ENCODE measurements at places on chromosomes 7 and 10.

DNA sequence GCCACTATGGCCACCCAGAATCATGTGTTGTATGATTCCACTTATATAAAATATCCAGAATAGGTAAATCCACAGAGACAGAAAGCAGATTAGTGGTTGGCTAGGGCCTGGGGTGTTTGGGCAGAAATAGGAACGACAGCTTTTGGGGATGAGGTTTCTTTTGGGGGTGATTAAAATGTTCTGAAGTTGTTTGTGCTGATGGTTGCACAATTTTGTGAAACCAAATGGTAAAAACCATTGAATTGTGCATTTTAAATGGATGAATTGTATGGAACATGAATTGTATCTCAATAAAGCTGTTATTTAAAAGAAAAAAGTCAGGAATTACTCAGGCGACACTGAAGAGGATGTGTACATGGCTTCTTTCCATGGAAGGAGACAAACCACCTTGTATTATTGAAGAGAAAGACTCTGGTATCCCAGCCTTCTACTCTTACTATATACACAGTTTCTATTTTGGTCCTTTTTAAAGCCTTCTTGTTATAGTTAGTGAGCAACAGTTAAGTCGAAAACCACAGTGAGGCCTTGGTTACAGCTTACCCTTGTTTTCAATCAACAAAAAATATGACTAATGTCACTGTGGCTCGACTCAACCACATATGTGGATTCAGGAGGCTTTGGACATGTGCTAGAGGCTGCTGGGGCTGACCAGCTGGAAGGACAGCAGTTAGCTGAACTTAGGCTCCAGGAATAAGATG, 57.1 kb upstream of the KMT2E start:
- DNase-seq: no peak

- no peak for DNase-seq
Observed at GRCh38 chr10:51699145-51699474, 285 bp downstream of the CSTF2T start.

- no peak for DNase-seq
Observed at GRCh38 chr10:104638861-104639589, 2.1 kb upstream of the SORCS3 start.

- DNase-seq: no peak
Observed at GRCh38 chr7:29518616-29519015, 45.0 kb upstream of the PRR15 start.

DNA sequence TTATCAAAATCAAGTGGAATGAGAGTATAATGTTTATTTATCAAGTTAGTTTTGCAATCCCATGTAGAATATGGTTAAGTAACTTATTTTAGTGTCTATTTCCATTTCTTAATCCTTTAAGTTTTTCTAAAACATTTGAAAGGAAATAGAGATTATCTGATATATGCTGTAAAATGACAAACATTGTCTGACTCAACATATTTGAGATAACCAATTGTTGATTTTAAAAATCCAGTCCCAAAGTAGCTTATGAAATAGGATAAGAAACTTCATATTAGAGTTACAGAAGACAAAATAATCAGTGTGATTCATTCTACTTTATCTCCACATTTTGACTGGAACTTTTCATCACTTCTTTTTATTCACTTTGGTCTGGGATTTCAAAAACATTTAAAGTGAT, 38.7 kb upstream of the CDK1 start:
- no peak for DNase-seq

- no peak for DNase-seq
Observed at GRCh38 chr7:69208848-69209247, 389.4 kb upstream of the AUTS2 start.

- DNase-seq: no peak
Observed at GRCh38 chr10:93897070-93897780, 3.4 kb downstream of the SLC35G1 start.

DNA sequence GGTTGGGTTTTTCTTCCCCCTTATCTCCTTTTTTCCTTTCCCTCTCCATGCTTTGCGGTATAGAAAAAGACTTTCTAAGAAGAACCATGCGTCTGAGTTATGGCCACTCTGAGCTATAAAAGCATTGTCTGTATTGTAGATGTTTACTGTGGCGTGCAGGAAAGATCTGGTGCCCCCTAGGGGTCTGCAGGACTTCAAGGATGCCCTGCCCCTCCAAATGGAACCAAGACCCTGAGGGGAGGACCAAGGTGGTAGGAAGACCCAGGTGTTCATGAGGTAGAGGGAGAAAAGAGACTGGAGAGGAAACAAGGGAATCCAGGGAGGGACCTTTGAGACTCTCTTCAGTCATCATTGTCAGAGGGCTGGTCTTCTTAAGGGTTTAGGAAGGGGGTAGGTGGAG, 68.8 kb downstream of the CYP26A1 start:
- DNase-seq: no peak

GRCh38 chr10:71483135-71483534, 86.4 kb downstream of the CDH23 start:
- no peak for DNase-seq

- no peak for DNase-seq
Observed at GRCh38 chr10:59950105-59950504, 43.7 kb upstream of the CCDC6 start.

GRCh38 chr7:47489624-47490023, 92.3 kb downstream of the TNS3 start:
- no peak for DNase-seq

DNA sequence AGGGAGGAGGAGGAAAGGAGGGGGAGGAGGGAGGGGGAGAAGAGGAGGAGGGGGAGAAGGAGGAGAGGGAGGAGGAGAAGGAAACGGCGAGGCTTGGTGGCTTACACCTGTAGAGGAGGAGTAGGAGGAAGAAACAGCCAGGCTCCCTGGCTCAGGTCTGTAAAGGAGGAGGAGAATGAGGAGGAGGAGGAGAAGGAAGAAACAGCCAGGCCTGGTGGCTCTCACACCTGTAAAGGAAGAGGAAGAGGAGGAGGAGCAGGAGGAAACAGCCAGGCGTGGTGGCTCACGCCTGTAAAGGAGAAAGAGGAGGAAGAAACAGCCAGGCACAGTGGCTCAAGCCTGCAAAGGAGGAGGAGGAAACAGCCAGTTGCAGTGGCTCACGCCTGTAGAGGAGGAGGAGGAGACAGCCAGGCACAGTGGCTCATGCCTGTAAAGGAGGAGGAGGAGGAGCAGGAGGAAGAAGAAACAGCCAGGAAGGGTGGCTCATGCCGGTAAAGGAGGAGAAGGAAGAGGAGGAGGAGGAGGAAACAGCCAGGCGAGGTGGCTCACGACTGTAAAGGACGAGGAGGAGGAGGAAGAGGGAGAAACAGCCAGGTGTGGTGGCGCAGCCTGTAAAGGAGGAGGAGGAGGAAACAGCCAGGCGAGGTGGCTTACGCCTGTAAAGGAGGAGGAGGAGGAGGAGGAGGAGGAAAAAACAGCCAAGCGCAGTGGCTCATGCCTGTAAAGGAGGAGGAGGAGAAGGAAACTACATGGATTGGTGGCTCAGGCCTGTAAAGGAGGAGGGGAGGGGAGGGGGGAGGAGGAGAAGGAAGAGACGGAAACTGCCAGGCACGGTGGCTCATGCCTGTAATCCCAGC, 14.9 kb upstream of the CRCP start:
- no peak for DNase-seq

DNA sequence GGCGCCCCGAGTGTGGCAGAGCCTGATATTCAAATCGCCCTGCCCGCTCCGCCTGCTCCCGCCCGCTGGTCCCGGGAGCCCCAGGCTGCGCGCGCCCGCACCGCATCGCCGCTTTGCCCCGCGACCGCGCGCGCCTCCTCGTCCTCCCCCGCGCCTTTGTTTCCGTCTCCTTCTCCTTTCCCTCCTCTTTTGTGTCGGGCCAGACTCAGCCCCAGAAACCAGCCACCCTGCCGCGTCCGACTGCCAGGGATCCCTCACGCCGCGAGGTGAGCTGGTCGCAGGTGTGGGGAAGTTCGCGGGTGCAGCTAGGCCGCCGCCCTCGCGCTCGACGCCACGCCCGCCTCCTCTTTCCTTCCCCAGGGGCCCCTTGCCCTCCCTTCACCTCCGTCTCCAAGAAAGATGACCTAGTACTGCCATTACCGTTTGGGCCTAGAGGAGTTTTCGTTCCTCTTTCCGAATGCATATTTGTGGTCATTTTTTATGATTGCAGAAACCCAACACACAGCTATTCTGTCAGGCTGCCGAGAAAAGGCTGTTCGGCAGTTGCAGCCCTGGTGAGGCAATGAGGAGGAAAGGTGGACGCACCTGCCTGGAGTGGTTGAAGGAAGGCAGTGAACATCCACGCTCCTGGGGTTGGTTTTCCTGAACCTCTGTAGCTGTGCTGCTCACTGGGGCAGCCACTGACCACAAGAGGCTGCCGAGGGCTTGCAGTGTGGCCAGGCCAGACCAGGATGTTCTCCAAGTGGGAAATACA, 107.3 kb downstream of the SNX10 start:
- DNase-seq: peak; percentile 63

GRCh38 chr7:50317221-50317678, 12.7 kb downstream of the IKZF1 start:
- peak; percentile 36 for DNase-seq

DNA sequence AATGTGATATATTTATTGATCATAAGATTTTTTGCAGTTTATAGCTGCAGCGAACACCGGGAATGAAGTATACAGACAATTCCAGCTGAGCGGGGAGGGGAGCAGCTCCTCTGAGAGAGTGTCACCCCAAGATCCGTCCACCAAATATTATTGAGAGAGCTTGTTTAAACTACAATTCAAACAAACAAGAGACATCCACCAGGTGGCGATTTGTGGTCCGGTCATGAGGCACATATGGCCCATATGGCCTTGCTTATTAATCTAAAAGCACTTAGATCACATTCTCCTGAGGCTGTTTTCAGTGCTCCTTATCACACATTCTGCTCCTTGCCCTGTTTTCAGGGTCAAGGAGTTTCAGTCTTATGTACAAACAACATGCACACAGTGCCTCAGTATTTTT, 83.1 kb downstream of the THSD7A start:
- DNase-seq: no peak

- DNase-seq: no peak
Observed at GRCh38 chr10:89576696-89577095, 41.3 kb upstream of the SLC16A12 start.

DNA sequence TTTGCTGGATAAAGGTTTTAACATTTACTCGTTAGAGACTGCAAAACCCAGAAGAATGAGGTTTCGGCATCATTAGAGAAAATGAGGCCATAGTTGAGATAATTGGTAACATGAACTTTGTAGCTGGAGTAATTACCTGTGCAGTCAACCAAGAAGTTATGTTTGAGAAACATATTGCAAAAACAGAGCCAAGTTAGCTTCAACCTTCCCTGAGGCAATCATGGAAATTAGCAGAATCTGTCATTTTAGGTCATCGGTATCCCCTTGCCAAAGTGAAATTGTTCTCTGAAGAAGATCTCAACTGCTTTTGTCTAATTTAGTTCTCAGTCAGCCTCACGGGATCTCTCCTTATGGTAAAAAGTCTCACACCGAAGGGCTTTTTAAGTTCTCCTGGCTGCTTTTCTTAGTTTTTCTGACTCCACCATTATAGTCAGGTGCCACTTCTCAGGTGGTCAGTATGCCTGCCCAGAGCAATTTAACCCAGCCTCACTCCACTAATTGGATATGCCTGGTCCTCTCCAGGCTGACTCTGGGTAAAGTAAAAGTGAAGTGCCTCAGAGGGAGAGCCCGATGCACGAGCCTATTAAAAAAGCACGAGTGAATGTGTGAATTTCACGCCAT, 52.5 kb downstream of the NRCAM start:
- DNase-seq: no peak

DNA sequence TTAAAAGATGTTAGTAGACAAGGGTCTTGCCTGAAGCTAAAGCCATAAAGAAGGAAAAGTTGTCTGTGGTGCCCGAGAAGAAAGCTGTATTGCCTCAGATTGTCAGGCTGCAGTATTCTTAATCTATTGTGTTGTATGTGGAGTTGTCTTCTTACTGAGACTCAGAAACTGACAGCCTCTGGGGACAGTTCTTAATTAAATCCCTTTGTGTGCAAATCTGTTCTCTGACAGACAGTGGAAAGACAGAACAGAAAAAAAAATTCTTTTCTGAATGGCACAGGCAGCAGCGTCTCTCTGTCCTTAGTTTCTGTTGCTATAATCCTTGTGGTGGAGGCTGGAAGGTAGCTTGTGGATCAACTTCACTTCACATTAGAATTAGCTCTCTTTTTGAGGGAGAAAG, 16.8 kb downstream of the VWC2 start:
- DNase-seq: no peak
